H9 (cell line): ENCODE measurements at places on chromosomes 12 and 14. TPM values are rescaled to one million over a fixed set of nuclear protein-coding genes. Genes with fewer than 3 reads are reported as not detected.

DNA sequence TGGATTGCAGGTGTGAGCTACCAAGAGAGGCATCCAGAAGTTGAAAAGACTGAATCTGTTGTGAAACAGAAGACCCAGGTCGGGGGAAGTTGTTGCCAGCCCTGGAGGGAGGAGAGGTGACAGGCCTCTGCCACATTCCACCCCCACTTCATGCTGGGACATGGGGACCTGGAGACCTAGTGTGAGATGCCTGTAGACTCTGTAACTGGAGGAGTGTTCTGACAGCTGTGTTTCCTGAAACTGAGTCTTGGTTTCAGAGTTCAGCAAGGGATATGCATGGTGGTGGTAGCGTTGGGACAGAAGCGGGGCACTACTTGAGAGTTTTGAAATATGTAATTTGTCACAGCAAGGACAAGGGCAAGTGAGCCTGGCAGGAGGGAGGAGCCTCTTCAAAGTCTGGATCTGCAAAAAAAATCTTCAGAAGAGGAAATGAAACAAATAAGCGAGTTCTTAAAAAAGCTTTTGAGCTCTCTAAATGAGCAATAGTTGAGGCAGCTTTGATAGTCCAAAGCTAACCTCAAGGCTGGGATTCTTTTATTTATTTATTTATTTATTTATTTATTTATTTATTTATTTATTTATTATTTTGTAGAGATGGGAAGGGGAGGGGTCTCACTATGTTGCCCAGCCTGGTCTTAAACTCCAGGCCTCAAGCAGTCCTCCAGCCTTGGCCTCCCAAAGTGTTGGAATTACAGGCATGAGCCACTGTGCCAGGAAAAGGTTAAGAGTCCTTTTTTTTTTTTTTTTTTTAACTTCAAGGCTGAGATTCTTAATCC, 58.9 kb upstream of the EEA1 start:
- DNase-seq, result peak; percentile 42

Gene PLEKHG3
- total RNA-seq, result 48.5 and 49.5 TPM in 2 replicates

Gene LRRC10
- total RNA-seq, result not detected in 2 replicates

Gene RNASE3
- not detected in 2 replicates for total RNA-seq

GRCh38 chr12:116172224-116172849, 105.2 kb downstream of the MED13L start:
- DNase-seq, result no peak

GRCh38 chr12:66803930-66804329, 125.1 kb upstream of the GRIP1 start:
- peak; percentile 45 for DNase-seq

DNA sequence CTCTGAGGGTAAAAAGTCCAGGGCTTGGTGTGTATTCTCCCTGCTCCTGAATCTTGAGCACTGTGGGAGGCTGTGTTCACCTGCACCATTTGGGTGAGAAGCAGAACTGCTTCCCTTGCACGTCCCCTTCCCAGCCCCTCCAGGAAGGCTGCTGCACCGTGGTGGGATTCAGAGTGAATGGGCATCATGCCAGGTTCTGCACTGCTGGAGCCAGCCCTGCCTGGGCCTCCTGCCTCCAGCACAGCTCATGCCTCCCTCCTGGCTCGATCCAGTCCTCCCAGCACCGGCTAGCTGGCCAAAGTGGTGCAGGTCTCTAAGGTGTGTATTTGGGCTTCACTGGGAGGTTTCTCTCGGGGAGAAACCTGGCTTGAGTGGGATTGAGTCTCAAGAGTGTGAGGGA, 54.9 kb downstream of the ANKRD9 start:
- no peak for DNase-seq

- DNase-seq, result no peak
These were observed 184.7 kb upstream of the DCN start for GRCh38 chr12:91367234-91367849.

DNA sequence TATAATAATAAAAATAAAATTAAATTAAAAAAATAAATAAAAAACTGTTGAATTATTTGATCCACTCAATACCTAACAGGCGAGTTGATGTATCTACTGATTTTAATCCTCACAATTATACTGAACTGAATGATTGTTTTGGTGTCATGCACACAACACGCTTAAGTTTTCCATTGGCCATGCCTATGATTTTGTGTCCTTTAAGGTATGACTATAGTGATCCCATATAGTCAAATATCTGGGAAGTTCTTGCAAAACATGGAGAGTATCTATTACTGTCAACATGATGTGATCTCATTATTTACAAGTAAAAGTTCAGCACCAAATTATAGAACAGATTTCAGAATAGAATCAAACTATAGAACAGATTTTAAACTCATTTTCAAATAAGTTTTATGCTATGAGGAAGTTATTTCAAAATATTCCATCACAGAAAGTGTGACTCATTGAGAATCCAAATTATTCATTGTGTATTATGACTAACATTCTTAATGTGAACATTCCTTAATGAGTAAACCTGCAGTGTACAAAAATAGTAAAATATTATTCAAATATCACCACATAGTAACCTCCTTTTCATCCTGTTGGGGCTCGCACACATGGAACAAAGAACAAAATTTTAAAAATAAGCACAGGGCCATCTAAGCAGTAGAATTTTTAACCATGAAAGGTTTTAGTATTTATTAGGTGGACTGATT, 190.4 kb downstream of the SLC25A21 start:
- no peak for DNase-seq

DNA sequence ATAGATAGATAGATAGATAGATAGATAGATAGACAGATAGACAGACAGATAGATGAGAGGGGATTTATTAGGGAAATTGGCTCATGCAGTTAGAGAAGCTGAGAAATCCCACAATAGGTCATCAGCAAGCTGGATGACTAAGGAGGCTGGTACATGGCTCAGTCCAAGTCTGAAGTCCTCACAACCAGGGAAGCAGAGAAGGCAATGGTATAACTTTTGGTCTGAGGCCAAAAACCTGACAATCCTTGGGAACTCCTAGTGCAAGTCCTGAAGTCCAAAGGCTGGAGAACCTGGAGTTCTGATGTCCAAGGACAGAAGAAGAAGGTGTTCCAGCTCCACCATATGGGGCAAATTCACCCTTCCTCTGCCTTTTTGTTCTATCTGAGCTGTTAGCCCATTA, 517.6 kb upstream of the ATP2B1 start:
- no peak for DNase-seq

GRCh38 chr12:103326190-103326589, 169.6 kb downstream of the C12orf42 start:
- DNase-seq, result peak; percentile 43

DNA sequence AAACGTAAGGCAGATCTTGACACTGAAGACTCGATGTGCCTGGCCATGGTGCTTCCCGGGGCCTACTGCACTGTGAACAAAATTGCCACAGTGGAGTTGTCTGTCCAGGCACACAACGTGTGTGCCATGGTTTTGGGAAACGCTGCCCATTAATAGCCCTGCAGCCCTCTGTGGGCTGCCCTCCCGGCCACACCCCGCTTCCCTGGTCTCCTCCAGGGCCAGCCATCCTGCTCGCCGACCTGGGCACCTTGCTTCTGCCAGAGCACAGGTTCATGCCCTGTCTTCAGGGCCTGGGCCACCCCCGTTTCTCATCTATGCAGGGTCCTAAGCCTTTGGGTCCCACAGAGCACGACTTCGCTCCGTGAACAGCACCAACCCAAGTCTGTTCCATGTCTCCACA, 18.9 kb downstream of the MEG3 start:
- DNase-seq, result no peak

Gene B3GNT4
- 0.92 and 1.0 TPM in 2 replicates for total RNA-seq

- DNase-seq, result peak; percentile 91
These were observed 21.3 kb upstream of the CD27 start for GRCh38 chr12:6423267-6424007.

- no peak for DNase-seq
These were observed 202.6 kb upstream of the FOXN3 start for GRCh38 chr14:89619596-89619995.

- DNase-seq, result no peak
These were observed 67.3 kb downstream of the ZNF664 start for GRCh38 chr12:124040291-124040690.

Gene FBXW8
- total RNA-seq, result 14.9 and 15.3 TPM in 2 replicates

DNA sequence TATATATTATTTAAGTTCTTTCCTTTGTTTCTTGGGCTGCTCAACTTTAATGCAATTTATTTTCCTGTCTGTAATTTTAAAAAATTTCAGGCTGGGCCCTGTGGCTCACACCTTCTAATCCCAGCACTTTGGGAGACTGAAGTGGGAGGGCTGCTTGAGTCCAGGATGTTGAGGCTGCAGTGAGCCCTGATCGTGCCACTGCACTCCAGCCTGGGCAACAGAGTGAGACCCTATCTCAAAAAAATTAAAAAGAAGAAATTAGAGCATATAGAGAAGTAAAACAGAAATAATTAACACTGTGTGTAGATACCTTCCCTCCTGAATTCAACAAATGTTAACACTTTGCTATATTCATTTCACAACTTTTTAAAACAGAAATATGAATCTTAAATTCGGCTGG, 74.2 kb downstream of the DENND5B start:
- no peak for DNase-seq

GRCh38 chr12:59268295-59268809, 327.5 kb upstream of the SLC16A7 start:
- DNase-seq, result no peak

DNA sequence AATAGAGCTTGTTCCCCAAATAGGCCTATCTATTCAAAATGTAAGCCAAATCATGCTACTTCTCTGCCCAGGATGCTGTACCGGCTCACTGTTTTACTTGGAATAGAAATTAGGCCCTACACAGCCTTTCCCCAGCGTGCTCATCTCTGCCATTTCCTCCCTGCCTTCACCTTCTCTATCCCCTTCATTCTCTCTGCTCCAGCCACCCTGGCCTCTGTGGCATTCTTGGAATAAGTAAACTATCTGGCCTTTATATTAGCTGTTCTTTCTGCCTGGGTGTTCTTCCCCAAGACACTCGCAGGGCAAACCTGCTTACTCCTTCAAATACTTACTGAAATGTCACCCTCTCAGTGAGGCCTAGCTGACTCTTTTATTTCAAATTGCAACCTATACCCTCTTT, 30.9 kb upstream of the DYRK2 start:
- no peak for DNase-seq

DNA sequence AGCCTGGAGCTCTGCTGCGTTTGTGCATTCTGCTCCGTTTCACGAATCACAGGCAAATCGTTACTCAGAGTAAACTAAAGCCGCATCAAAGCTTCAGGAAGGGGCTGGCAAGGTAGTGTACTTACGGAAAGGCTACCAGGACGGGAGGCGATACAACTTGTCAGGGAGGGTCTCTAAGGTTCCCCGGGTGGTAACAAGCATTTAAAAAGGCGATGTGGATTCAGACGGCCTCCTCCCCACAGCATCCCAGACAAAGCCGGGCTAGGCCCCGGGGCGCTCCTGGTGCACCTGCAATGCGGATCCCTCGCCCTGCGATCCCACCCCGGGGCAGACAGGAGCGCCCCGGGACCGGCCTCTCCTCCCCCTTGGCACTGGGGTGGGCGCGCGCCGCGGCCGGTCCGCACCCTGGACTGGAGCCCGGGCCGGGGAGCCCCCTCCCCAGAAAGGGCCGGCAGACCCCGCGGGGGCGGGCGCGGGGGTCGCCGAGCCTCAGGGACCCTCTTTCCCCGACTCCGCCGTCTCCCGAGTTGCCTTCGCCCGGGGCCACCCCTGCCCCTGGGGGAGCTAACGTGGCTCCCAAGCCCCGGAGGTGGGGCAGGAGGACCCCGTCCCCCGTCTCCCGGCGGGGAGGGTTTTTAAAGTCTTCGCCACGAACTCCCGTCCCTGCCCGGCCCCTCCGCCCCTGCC, 718 bp downstream of the CCDC92 start:
- peak; percentile 96 for DNase-seq

GRCh38 chr14:54609576-54609975, 42.6 kb downstream of the SAMD4A start:
- no peak for DNase-seq

DNA sequence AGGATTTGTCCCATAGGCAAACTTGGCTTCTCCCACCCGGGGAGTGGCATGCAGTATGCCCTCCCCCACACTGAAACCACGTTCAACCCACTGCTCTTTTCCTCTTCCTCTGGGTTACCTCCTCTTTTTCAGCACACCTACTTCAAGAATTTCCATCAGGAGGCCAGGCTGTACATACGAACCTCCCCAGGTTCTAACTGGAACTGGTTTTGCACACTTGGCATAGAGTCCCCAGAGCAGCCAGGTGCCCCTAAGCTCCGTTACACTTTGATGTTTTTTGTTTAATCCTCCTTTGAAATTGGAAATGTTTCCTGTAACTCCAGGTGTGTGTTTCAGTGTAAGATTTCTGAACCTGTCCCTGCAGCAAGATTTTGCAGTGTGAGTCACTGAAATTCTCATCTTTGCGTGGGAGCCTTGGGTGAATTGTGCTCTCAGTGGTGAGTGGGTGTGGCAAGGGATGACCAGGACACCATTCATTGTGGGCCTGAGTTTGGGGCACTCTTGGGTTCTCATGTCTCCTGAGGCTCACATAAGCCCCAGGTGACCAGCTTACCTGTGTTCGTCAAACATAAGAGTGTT, 18.2 kb downstream of the CD9 start:
- DNase-seq, result no peak

DNA sequence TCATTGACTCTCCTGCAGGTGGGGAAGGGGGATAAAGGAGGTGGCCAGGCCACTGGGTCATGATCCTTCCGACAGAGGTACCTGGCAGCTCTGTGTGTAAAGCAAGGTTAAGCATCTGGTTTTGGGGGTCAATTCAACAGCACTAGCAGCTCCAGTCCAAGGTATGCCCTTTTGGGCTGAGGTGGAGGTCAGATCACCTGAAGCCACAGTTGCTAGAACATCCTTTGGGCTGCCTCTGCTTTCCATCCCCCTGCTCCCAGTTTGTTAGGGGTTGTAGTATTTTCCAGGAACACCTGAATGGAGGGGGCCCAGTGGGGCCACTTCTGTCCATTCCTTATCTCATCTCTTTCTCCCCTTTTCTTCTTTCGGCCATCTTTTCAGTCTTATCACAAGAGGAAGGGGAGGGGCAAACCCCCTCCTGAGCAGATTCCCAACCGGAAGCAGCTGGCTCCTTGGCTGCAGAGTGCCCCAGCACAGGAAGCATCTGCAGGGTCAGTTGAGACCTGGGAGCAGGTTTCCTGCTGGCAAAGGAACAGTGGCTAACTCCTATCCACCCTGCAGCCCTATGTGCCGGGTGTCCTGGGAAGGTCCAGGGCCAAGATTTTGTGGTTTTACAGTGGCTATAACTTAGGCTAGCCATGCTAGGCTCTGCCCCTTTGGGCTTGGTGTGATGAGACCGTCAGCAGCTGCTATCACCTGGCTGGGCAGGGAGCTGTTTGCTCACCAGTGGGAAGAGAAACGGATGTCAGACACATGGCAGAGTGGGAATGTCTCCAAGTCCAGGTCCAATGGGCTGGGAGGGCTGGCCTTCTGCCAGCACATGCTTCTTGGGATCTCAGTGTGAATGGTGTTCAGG, 40.2 kb downstream of the SH2B3 start:
- DNase-seq, result peak; percentile 70

GRCh38 chr14:65098586-65098985, 3.7 kb downstream of the MAX start:
- no peak for DNase-seq

- no peak for DNase-seq
These were observed 116.6 kb downstream of the ETV6 start for GRCh38 chr12:11765817-11766794.

Gene NPFF
- not detected in 2 replicates for total RNA-seq
